ENCODE measurements at places on chromosomes 6 and 20.

- DNase-seq, result no peak
These were observed 34.5 kb upstream of the RSPO3 start for GRCh38 chr6:127083963-127084310.

DNA sequence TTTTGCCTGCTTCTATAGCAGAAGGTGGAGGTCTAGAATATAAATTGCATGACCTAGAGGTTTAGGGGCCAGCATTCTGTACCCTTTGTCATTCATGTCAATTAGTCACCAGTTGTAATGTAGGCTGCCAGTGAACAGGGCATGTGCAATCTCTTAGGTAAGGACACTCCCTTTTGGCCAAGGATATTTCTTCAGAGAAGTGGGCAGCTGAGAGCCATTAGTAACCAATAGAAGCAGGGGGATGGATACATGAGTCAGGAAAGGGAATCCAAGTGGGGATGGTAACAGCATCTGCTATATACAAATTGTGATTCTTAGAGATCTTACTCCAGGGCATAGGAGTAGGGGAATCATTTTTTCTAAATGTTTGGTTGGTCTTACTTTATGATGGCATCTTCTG, 494.2 kb upstream of the JAG1 start:
- no peak for DNase-seq

- DNase-seq, result no peak
These were observed 15.1 kb upstream of the RPN2 start for GRCh38 chr20:37163832-37164554.

DNA sequence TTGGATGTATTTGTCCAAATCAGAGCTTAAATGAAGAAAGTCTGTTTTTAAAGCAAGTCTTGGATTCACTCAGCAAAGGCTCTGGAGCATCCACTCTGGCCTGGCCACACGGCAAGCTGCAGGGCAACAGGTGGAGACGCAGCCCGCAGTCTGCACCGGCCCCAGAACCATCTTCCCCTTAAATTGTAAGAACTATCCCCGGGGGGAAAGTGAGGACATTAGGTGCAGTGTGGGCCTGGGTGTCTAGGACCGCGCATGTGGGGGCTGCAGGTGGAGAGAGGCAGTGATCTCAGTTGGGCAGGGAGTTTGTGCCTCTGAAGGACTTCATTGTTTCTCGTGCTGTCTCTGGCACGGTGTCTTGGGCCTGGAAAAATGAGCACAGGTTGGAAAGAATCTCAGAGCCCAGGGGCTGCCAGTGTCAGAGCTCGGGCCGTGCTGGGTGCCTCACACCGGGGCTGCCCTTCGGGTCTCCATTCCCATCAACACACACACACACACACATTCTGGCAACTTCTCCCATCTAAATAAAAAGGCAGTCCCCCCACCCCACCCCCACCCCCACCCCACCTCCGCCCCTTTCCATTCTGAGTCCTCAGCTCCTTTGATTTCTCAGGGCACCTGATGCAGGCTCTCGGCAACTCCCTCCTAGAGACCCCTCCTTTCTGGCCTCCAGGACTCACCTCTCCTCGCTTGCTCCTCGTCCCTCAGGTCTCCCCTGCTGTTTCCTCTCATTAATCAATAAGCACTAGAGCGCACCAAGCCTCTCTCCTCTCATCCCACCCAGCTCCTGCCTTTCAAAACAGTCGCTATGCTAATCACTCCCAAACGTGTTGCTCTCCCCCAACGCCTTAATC, 48.4 kb downstream of the FOXF2 start:
- DNase-seq, result no peak

DNA sequence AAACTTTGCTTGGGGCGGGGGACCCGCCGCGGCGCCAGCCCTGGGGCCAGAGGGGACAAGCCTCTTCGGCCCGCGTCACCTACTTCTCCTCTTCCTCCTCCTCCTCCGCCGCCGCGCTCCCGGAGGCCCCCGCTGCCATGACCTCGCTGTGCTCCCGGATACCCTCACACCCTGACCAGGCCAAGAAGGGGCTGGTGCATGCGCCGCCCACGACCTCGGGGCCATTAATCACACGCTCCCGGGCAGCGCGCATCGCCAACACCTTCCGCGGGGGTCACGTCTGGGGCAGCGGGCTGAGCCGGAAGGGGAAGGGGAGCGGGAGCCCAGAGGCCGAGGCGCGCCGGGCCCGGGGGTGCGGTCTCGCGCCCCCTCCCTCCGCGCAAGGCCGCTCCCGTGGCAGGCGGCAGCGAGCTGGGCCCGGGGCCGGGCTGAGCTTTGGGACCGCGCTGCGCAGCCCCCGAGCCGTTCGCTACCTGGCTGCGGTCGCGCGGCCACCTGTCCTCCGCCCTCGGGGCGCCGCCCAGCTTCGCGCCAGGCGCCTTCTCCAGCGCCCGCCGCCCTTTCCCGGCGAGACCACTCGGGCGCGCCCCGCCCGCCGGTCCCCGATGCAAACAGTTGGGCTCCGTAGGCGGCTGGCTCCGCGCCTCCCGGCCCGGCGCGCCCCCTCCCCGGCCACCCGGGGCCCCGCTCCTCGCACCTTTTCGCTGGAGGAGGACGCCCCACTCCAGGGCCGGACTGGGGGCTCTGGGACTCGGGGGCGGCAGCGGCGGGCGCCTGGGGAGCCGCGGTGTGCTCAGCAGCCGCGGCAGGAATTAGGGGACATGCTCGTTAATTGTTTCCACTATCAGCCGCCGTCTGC, 575 bp upstream of the CNR1 start:
- DNase-seq, result no peak

DNA sequence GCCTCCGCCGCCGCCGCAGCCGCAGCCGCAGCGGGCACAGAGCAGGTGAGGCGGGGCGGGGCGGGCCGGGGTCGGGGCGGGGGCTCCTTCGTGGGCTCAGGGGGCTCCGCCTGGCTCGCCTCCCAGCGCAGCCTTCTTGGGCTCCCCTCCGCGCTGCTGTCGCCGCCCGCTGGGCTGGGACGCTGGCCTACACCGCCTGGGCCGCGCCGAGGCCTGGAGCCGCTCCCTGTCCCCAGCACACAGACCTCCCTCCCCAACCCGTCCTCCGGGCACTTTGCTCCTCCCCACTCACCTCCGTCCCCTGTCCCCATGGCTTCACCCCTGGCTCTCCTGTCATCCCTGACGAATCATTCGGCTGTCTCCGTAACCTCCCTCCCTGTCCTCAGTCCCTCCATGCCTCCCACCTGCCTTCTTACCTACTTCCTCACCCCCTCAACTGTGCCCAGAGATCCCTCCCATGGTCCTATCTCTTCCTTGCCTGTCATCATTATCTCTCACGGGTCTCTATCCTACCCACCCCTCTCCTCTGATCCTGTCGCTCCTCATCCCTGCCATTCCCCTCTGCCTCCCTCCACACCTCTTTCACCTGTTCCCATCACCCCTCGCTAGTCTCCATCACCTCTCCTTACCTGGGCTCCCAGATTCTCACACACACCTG, 512 bp downstream of the TTBK1 start:
- DNase-seq, result no peak

DNA sequence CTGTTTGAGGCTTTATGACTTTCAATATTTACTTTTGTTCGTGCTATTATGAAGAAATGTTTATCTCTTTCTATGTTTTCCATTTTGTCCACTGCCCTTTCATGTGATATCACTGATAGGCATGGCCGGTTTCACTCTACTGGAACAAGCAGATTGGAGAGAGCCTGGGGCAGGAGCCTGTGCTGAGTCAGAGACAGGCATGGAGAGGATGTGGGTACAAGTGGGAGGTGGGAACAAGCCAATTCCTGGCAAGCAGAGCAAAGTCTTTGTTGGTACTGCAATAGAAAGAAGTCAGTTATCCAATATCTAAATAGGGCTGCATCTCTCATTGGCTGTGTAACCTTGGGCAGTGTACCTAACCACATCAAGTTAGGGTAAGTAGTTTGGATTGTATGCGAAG, 545.6 kb upstream of the MAP3K7 start:
- no peak for DNase-seq

DNA sequence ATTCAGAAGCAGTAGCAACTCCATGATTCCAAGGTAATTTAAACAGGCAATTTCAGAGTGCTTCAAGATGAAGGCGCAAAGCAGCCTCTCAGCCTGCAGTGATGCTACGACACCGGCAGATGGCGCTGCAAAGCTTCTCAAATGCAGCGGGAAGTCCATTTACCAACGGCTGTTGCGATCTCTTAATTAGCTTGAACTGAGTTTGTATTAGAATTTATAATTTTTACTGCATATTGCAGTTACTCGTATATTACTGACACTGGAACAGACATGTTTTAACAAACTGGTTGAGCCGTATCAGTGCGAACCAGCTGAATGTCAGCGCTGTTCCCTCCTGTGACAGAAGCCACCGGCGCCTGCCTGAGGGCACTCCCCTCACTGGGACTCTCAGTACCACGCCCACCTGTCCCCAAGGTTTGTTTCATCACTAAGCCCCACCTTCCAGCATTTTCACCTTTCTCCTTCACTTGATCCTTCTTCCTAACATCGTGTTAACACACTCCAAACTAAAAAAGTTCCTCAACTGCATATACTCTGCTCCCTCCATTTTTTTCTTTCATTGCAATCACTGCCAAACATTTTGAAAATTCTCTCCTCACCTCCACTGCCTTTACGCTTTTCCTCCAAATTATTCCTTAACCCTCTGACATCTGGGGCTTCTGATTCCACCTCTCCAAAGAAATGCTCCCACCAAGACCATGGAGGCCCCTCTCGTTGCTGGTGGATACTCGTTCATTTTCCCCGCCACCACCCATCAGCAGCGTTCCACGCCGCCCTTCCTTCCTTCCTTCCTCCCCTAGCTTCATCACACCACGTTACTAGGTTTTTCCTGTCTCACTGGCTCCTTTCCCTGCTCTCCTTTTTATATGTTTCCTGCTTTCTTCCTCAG, 14.5 kb downstream of the GNL1 start:
- peak; percentile 71 for DNase-seq

GRCh38 chr20:8964959-8965562, 103.8 kb upstream of the PLCB4 start:
- no peak for DNase-seq

- DNase-seq, result no peak
These were observed 143.2 kb downstream of the PTCHD4 start for GRCh38 chr6:47967843-47968242.

DNA sequence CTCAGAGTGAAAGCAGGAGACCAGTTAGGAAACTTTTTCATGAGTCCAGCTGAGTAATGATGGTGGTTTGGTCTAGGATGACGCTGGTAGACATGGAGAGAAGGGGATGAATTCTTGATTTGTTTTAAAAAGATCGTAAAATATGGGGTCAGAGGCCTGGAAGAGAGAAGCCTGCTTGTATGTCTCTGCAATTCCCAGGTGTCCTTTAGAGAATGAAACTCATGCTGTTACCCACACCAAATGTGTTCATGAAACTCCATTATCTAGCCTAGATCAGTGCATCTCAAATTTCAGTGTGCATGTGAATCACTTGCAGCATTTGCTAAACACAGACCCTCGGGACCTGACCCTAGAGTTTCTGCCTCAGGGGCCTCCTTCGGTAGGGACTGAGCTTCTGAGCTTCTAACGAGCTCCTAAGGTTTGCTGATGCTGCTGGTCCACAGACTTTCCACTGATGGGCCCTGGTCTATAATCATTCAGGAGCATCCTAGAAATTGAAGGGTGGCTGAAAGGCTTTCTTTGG, 302.0 kb upstream of the PLCB4 start:
- DNase-seq, result no peak

DNA sequence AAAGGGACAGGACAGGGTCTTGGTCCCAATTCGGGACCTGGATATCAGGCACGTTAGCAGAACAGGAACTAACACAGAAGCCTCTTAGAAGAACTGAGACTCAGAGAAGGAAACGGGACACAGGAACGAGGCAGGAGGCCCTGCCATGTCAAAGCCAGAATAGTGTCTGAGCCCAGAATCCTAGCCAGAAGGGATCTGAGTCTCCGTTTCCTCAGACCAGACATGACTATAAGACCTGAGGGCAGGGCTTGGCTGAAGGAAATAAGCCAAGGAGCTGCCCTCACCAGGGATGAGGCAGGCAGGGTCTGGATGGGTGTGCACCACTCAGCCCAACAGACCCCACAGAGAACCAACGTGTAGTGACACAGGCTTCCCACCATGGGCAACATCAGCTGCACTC, 40.3 kb downstream of the TRERF1 start:
- no peak for DNase-seq

DNA sequence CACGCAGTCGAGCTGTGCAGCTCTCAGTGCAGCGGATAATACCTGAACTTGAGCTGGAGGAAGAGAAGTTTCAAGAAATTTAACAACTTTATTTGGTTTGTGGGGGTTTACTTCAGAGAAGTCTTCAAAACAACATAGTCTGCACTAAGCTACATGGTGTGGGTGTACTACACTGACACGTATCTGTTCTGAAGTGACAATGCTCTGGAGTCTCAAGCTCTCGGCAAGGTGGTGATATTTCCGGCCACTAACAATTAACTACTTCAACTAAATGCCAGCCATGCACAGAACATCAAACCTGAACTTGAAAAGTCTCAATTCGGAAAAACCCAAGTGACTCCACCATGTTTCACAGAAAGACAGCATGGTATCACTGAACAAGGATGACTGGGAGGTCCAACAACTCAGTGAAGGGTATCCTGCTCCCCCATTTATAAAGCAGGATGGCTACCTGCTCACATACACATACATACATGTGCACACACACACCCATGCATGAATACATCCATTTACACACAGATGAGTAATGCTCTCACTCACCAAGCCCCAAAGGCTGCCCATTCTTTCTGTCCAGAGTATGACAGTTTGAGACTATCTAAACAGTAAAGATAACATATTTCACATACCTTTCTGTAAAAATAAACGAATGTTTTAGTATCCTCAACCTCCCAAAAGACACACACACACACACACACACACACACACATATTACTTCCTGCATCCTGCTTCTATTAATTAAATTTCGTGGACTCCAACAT, 15.4 kb upstream of the ANKRD60 start:
- DNase-seq, result no peak

DNA sequence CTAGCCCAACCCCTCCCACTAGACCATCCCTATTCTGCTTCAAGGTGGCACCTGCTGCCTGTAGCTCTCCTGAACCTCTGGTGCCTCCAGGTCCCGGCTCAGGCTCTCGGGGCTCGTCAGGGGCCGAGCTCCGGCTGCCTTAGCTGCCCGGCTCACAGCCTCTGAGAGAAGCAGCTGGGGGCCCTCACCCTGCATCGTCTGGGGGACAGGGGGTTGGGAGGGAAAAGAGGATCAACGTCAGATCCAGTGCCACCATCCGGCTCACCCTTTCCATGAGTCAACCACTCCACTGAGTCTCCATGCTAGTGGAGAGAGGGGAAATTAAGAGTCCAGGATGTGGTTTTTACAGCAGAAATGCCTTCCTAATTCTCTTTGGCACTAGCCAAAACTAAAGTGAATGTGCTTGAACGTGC, 13.0 kb downstream of the BAG6 start:
- no peak for DNase-seq

DNA sequence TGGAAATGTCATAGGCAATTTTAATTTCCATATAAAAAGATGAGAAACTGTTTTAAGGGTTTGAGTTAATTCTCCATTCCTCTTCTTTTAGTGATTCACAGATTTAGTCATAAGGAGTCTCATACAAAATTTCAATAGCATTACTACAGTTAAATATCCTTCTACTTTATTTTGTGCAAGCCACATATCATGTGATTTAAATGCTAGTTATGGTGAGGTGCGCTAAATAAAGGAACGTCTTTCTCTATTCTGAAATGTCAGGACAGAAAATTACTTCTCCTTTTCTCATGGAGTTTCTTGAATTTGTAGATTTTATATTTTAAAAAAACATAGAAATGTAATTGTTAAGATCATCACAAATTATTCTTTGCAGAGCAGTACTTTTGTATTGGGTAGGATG, 50.0 kb upstream of the SUPT3H start:
- DNase-seq, result no peak

- DNase-seq, result no peak
These were observed 4.4 kb downstream of the ZNF335 start for GRCh38 chr20:45967551-45968080.

- no peak for DNase-seq
These were observed 538.5 kb downstream of the CD83 start for GRCh38 chr6:14656078-14656521.
